ENCODE measurements at places on chromosomes 6 and 20.

- no peak for DNase-seq
These were observed 52.2 kb downstream of the TGM2 start for GRCh38 chr20:38112930-38113294.

DNA sequence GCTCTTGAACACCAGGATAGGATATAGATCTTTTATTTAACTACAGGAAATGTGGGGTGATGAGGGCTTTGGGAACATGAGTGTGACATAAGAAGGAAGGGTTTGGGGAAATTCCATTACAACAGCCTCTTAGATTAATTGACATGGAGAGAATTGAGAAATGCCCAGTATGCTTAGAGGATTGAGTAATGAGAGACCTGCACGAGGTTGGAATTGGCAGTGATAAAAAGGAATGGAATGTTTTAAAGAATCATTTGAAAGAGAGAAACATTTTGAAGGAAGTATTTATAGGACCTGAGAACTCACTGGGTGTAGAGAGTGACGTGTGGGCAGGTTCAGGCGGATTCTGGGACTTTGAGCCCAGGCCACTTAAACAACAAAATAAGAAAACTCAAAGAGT, 227.0 kb downstream of the BMP2 start:
- no peak for DNase-seq

DNA sequence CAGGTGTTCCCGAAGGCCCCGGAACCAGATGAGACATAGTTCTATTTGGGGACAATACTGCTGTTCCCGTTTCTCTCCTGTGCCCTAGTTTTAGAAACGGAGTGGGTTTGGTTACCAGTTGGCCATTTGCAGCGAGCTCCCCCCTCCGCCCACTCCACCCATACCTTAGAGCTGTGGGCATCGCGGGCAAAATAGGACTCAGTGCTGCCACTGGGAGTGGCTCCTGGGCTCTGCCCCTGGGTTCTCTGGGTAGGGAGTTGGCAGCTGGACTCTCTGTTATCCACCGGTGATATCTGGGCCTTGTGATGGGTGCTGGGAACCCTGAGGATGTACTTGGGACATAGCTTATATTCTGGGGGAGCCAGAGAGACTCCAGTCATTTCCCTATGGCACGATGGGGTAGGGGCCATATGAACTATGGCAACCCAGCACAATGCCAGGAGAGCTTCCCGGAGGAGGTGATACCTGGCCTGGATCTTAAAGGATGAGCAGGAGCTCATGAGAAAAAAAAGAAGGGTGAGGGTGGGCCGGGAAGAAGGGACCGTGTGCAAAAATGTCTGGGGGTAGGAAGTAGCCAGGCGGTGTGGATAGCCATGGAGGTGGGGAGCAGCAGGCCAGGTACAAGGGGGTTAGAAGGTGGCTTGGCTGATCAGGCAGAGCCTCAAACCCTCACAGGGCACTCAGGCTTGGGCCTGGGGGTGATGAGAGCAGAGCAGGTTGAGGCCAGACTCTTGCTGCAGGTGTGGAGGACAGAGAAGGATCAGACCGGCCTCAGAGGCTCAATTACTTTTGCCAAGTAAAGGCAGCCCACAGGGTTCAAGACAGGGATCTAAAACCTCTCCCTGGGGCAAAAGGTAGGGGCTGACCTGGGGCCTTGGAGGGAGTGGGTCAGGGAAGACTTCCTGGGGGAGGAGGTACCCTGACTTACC, 9.6 kb downstream of the SRC start:
- no peak for DNase-seq

DNA sequence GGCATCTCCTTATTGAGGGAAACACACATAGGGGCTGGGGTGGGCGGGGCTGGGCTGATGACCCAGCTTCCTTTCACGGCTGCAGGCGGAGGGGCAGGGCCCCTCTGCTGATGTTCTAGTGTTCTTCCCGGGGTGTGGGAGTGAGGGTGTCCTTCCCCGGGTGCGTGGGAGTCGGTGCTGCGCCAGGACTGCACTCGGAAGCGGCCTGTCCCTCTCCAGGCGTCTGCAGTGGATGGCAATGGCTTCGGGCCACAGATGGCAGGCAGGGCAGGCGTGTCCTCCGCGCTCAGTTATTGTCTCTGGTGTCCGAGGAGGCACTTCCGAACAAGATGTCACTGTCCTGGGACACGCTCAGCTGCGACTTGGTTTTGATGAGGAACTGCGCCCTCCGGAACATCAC, 19.2 kb downstream of the KCNG1 start:
- DNase-seq: no peak

DNA sequence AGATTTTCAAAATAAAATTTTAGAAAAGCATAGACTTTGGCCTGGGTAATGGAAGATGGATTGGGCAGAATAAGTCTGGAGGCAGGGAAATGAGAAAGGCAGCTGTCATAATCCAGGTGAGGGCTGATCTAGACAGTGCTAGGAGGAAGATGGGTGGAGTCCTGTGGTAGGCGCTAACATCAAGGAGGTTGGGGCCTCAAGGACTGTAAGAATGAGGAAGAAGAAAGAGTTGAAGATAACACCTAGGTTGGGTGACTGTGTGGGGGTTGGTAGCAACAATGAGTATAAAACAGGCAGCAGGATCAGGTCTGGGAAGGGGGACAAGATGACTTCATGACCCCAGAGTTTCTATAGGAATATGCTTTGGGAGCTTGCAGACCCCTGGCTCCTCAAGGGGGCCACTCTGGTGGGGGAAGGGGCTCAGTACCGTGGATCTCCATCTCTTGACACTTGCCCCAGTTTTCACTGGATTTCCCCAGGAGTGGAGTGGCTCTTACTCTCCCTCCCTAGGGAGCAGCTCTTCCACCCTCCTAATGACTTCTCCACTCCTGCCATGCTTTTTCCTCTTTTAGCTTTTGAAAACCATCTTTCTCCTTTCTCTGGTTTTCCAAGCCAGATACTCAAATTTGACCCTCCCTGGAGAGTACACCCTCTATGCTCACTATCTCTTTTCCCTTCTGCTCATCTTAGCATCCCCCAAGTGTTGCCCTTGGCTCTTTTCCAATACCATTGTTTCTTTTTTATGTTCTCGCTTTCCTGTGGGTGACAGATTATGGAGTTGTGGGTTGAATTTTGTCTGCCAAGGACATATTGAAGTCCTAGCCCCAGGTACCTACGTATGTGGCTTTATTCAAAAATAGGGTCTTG, 14.8 kb downstream of the TRIM31 start:
- DNase-seq: no peak

- DNase-seq: no peak
These were observed 202.1 kb upstream of the EPHA7 start for GRCh38 chr6:93621442-93621841.

- no peak for DNase-seq
These were observed 219.6 kb downstream of the TAF4 start for GRCh38 chr20:61846074-61846473.

GRCh38 chr20:40758790-40759189, 69.8 kb upstream of the MAFB start:
- DNase-seq: no peak

DNA sequence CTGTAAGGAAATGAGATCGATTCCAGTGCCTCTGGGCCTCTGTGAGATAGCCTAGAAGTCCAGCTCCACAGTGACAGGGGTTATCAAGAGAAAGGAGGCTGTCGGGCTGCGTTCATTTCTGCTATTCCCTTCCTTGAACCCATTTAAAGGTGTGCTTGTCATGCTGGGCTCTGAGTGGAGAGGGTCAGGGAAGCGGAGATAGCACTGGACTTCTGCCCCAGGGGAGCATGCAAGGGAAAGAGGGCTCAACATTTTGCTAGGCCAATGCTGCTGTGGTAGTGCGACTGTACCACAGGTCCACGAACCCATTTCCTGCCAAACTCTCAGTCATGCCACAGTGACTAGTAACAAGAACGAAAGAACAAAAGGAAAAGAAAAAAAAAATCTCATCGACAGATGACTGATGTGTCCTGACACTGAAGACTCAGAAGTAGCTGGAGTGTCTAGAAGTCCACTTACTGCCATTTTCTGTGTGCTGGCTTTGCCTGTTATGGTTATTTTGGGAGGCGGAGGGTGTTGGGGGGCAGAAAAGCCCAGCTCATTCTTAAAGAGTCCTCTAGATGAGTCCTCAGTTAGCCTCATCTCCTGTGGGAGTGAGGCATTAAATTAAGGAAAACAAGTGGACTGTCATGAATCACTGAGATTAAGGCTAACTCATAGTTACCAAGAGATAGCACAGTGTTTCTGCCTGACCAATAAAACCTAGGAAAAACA, 8.1 kb downstream of the NEDD9 start:
- no peak for DNase-seq

DNA sequence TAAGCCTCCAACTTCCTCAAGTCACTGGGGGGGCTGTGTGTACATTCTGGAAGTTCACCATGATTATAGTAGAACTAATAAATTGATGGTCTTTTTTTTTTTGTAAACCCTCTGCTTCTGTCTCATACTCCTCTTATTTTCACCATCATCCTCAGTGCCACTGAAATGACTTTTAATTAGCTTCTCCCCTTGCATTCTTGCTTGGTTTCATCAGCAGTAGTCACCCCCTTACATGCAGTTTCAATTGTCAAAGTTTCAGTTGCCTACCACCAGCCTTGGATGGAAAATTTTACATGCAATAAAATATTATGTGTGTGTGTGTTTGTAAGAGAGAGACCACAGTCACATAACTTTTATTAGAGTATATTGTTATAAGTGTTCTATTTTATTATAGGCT, 175.8 kb upstream of the BMP5 start:
- no peak for DNase-seq

DNA sequence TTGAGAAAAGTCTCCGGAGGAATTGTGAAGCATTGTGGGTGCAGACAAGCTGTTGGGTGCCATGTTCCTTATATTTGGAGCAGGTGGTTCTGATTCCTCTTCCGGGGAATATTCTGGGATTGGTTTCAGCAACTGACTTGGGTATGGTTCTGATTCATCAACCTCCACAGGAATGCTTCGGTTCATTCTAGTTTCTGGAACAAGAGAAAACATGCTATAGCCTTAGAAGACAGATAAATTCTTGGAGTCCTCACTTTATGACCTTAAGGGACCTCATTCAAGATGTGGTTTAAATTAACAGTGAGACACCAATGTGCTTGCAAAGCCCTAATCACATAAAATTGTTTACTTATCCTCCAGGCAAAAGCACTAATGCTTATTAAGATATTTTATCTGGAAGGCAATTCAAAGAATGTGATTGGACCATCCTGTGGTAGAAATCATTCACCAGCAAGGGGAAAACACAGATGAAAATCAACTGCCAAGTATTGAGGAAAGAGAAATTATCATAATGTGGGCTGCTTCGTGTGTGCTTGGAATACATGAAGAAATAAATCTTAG, 13.7 kb downstream of the TRAF3IP2 start:
- no peak for DNase-seq

- no peak for DNase-seq
These were observed 8.4 kb downstream of the BPIFB1 start for GRCh38 chr20:33291416-33291815.

GRCh38 chr6:11130605-11131004, 19.1 kb upstream of the ERVFRD-1 start:
- DNase-seq: no peak

- DNase-seq: no peak
These were observed 84.5 kb upstream of the RIN2 start for GRCh38 chr20:19673575-19673974.

DNA sequence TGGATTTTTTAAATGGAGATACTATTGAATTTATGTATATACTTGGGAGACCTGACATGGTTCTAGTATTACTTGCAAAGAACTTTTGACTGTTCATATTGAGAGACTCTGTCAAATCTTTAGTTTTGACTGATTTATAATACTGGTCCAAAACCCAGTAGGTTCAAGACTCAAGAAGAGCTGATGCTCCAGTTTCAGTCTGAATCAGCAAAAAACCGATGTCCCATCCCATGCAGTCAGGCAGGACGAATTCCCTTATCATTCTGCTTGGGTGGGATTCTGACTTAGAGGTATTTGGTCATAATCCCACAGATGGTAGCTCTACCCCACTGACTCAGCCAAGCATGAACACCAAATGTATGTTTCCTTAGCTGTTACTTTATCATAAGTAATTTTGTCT, 29.5 kb downstream of the ZNF334 start:
- DNase-seq: no peak

GRCh38 chr20:59944726-59945125, 4.5 kb downstream of the FAM217B start:
- no peak for DNase-seq

- no peak for DNase-seq
These were observed 35.8 kb downstream of the DTNBP1 start for GRCh38 chr6:15626878-15627674.

- DNase-seq: no peak
These were observed 5.8 kb downstream of the ZBTB24 start for GRCh38 chr6:109477184-109477583.

GRCh38 chr6:115885636-115886366, 174.9 kb downstream of the FRK start:
- no peak for DNase-seq

GRCh38 chr6:95325916-95326315, 251.4 kb upstream of the MANEA start:
- no peak for DNase-seq

- no peak for DNase-seq
These were observed 115.3 kb upstream of the TRAF3IP2 start for GRCh38 chr6:111720931-111721496.

GRCh38 chr6:99588618-99589289, 17.9 kb upstream of the PRDM13 start:
- DNase-seq: no peak

GRCh38 chr6:5121479-5121878, 36.3 kb downstream of the PPP1R3G start:
- DNase-seq: no peak

GRCh38 chr6:73030257-73030656, 195.0 kb downstream of the KHDC1L start:
- no peak for DNase-seq

GRCh38 chr20:61500791-61501321, 248.8 kb downstream of the CDH4 start:
- DNase-seq: no peak

DNA sequence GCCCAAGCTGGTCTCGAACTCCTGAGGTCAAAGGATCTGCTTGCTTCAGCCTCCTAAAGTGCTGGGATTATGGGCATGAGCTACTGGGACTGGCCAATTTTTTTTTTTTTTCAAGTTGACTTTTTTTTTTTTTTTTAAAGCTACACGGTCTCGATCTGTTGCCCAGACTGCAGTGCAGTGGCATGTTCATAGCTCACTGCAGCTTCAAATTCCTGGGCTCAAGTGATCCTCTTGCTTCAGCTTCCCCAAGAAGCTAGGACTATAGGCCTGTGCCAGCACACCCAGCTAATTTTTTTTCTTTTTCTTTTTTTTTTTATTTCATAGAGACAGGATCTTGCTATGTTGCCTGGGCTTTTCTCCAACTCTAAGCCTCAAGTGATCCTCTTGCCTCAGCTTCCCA, 59.5 kb downstream of the NCOA3 start:
- no peak for DNase-seq

DNA sequence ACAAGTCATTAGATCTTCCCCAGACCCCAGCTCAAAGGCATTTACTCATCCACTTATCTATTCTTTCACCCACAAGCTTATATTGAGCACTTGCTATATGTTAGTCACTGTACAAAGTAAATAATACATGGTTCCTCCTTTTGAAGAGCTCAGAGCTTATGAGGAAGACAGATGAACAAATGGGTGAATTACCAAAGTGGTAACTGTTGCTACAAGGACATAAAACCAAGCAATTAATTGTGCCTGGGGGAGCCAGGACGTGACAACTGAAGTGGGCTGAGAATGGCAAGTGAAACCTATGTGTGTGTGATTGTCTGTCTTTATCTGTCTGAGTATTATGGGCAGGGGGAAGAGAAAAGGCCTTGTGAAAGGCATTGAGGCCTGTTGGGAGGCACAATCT, 45.6 kb upstream of the AKIRIN2 start:
- no peak for DNase-seq

GRCh38 chr6:8282380-8282779, 153.0 kb downstream of the SLC35B3 start:
- DNase-seq: no peak
